ENCODE measurements at places on chromosomes 2 and 18. TPM values are rescaled to one million over a fixed set of nuclear protein-coding genes. Genes with fewer than 3 reads are reported as not detected.

Gene ANTXR1
- total RNA-seq: 33.1 TPM

GRCh38 chr18:5238371-5238976 lies 41.4 kb upstream of the AKAIN1 start:
- peaks cover 17% of the 10 kb centered on the region for H3K36me3 ChIP-seq
- peaks cover 11% of the 10 kb centered on the region for H3K27me3 ChIP-seq
- peak; percentile 3 for DNase-seq
- H3K4me3 ChIP-seq: peak overlapping the region; percentile 89

DNA sequence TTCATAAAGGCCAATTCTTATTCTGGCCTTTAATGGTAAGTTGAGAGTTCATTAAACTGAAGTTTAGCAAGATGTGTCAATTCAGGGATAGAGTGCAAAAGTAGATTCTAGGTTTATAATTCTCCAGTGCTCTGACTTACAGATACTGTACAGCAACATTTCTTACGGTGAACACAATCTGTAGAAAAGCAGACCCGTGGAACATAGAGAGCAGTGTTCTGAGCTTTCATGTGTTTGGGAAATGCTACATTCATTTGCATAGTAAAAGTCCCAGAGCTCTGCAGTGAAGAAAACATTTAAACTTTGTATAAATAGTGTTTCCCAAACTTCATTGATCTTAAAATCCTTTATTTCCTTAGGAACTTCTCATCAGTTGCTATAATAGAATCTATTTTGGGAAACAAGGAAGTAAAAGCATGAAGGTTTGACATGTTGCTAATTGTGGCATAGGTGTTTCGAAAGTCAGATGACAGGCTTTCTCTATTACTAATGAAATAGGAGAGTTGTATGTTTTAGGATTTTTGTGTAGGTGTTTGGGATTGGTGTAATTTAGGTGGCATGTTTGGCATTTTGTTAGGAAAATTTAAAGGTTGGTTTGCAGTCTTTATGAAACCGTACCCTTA lies 138.2 kb downstream of the ASXL3 start:
- no peak for DNase-seq
- no peak overlapping the region for H3K27ac ChIP-seq
- H3K4me1 ChIP-seq: no peaks in the 10 kb centered on the region
- H3K36me3 ChIP-seq: peaks cover 4% of the 10 kb centered on the region
- no peaks in the 10 kb centered on the region for H3K27me3 ChIP-seq
- H3K4me3 ChIP-seq: no peak overlapping the region

- peaks cover 34% of the 10 kb centered on the region for H3K4me1 ChIP-seq
- peaks cover 6% of the 10 kb centered on the region for H3K36me3 ChIP-seq
- no peak overlapping the region for H3K4me3 ChIP-seq
- no peak overlapping the region for H3K27ac ChIP-seq
Measured at GRCh38 chr18:9824474-9824832, 61.3 kb upstream of the TXNDC2 start.

GRCh38 chr2:96485751-96486651 lies 19.2 kb downstream of the NEURL3 start:
- no peaks in the 10 kb centered on the region for H3K36me3 ChIP-seq
- no peaks in the 10 kb centered on the region for H3K27me3 ChIP-seq
- peaks cover 7% of the 10 kb centered on the region for H3K4me1 ChIP-seq
- peak overlapping the region; percentile 21 for H3K27ac ChIP-seq
- peak overlapping the region; percentile 52 for H3K4me3 ChIP-seq
- DNase-seq: peak; percentile 58

- no peaks in the 10 kb centered on the region for H3K27me3 ChIP-seq
- no peaks in the 10 kb centered on the region for H3K36me3 ChIP-seq
- DNase-seq: peak; percentile 89
- peaks cover 11% of the 10 kb centered on the region for H3K4me1 ChIP-seq
- no peak overlapping the region for H3K27ac ChIP-seq
- H3K4me3 ChIP-seq: no peak overlapping the region
Measured at GRCh38 chr2:17441055-17441771, 77.0 kb downstream of the RAD51AP2 start.

DNA sequence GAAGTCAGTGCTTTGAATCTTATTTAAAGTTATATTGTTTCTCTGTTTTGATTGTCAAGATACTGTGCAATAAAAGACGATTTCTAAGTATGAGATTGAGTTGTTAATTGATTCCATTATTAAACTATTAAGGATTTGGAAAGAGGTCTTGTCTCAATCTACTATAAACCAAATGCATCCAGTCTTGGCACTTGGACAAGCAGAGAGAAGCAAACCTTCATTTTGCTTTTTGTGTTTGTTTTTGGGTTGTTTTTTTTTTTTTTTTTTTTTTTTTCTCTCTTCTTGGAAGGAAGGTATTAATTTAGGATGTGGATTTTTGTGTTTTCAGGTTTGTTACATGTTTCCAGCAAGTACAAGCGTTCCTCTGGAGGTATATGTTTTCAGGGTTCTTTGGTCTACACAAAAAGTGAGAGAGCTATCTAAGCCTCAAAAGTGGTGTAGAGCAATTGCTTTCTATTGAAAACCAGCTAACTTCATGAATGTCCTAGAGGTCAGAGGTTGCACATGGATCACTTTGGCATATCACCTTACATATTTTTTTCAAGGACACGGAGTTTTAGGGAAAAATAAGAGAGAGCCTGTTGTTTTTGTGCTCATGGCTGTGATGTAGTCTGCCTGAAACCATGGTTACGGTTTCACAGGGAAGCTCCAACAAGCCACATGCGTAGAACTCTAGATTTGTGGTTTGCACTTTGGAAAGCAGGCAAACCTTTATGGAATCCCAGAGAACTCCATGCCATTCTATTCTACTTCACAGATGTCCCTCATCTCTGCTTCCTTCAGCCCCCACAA lies 1.8 kb downstream of the PRKCE start:
- H3K36me3 ChIP-seq: no peaks in the 10 kb centered on the region
- DNase-seq: no peak
- peak overlapping the region; percentile 22 for H3K27ac ChIP-seq
- no peaks in the 10 kb centered on the region for H3K27me3 ChIP-seq

GRCh38 chr2:80323610-80324009 lies 19.1 kb upstream of the LRRTM1 start:
- peaks cover 5% of the 10 kb centered on the region for H3K4me1 ChIP-seq
- DNase-seq: no peak
- H3K27me3 ChIP-seq: no peaks in the 10 kb centered on the region

Gene CCDC141
- total RNA-seq: not detected

Gene AGXT
- total RNA-seq: not detected

DNA sequence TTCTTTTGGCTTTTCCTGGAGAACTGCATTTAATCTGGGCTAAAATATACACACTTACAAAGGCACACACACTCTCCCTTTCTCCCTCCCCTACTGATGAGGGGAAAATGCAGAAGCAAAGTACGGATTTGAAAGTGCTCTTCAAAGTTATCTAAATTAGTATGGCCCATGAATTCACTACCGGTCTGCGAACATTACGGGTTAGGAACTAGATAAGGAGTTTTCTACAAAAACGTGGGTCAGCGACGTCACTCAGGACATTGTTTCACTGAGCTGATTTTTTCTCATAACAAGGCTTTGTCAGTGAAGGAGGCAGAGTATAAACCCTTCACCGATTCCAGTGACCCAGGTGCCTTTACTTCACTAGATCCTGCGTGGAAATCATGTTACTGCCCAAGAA lies 47.3 kb downstream of the COA5 start:
- no peak overlapping the region for H3K27ac ChIP-seq
- no peaks in the 10 kb centered on the region for H3K4me1 ChIP-seq
- H3K27me3 ChIP-seq: no peaks in the 10 kb centered on the region
- H3K4me3 ChIP-seq: no peak overlapping the region
- H3K36me3 ChIP-seq: peaks cover 12% of the 10 kb centered on the region

DNA sequence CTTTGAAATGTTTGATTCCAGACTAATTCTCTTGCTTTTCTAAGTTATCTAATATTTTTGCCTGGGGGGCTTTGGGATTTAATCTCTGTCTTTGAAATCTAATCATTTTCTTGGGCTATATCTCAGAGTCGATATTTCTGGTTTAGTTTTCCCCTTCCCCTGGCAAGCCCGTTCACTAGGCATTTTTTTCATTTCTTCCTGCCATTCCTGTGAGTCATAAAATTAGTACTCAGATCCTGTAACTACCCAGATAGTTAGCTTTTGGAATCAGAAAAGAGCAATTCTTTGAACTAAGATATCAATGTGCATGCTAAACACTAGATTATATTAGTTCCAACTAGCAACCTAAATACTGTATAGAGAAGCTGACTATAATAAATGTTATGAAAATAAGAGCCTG lies 29.4 kb upstream of the RNF149 start:
- H3K4me3 ChIP-seq: no peak overlapping the region
- H3K36me3 ChIP-seq: no peaks in the 10 kb centered on the region
- no peak overlapping the region for H3K27ac ChIP-seq
- peaks cover 5% of the 10 kb centered on the region for H3K4me1 ChIP-seq

DNA sequence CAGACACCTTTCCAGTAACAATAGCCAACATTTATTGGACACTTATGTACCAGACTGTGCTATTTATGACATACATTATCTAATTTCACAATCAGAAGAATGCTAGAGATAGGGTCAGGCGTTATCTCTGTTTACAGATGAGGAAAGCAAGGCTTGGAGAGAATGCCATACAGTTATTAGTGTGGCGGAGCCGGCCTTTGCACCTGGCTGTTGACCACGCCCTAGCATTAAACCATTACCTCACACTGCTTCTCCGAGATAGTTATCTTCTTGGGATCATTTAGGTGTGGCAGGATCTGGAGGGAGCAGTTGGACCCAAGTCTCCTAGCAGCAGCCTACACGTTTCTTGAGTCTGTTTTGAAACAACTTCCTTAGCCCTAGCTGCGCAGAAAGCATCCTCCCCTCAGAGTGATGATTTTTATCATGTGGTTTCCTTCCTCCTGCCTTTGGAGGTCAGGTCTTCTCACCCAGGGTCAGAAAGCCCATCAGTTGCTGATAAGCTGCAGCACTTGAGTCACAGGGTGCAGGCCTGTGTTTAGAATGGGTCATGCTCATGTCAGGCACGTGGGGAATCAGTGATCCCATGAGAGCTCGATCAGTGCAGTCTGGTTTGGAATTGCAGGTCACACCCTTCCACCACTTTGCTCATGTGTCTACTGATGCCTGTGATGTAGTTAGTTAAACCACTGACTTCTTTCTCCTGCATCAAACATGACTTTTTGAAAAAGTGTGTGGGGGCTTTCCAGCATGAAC lies 118.2 kb downstream of the SPTBN1 start:
- no peak for DNase-seq
- no peak overlapping the region for H3K4me3 ChIP-seq
- peaks cover 86% of the 10 kb centered on the region for H3K4me1 ChIP-seq
- H3K27ac ChIP-seq: peak overlapping the region; percentile 94
- peaks cover 6% of the 10 kb centered on the region for H3K36me3 ChIP-seq

DNA sequence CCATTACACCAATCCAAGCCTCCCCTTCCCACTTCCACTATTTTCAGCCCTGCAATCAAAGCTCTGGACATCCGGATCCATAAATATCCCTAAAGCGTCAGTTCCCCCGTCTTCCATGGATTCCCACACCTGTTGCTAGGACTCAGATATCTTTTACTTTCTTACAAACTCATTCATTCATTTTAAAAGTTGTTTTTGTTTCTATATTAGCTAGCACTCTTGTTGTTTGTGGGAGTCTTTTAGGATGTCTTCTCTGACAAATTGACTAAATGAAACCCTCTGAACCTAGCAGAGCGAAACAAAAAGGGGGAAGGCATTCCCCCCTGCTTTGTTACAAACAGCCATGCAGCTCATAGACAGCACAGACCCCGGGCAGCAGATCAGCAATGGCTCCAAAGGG lies 9.0 kb upstream of the NBAS start:
- DNase-seq: no peak
- peaks cover 5% of the 10 kb centered on the region for H3K36me3 ChIP-seq
- no peak overlapping the region for H3K4me3 ChIP-seq
- H3K4me1 ChIP-seq: no peaks in the 10 kb centered on the region

Gene POTEC
- total RNA-seq: not detected

- peaks cover 12% of the 10 kb centered on the region for H3K4me1 ChIP-seq
- no peak for DNase-seq
- no peak overlapping the region for H3K27ac ChIP-seq
- H3K27me3 ChIP-seq: no peaks in the 10 kb centered on the region
Measured at GRCh38 chr2:153388246-153388645, 90.3 kb downstream of the RPRM start.

DNA sequence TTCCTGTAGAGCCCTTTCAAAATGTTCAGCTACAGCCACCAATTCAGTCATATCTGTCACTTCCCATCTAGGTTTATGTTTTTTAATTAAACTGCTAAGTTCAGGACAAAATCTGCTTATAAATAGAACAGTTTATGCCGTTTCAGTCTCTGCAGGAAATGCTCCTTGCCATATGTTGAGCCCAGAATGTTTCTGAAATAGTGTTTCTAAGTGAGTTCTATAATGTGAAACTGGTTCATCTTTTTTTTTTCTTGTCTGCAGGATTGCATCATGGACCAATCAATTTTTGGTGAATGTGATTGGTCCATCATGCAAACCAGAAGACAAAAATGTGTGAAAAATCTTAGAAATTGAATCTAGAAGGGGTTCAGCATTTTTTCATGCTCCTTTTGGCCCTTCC lies 30.2 kb upstream of the RHOB start:
- H3K4me1 ChIP-seq: peaks cover 22% of the 10 kb centered on the region
- H3K27me3 ChIP-seq: no peaks in the 10 kb centered on the region
- H3K27ac ChIP-seq: no peak overlapping the region
- no peak overlapping the region for H3K4me3 ChIP-seq

Gene CABLES1
- total RNA-seq: 3.2 TPM

DNA sequence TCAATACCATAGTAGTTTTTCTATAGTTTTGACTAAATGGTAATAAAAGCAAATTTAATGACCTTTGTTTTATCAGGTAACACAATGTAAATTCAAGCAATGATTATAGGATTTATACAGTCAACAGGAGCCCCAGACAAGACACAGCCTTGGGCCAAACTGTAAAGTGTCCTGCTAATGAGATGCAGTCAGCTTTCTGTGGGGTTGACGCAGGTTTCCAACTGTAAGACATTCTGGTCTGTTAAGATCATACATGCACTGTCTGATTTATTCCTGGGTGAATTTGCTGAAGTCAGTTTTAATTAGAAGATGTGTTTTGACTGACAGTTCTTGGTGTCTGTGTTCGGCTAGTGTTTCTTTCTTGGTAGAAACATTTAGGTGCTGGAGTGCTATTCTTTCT lies 180.3 kb downstream of the SNTG2 start:
- no peaks in the 10 kb centered on the region for H3K27me3 ChIP-seq
- DNase-seq: no peak
- H3K4me1 ChIP-seq: peaks cover 7% of the 10 kb centered on the region
- H3K36me3 ChIP-seq: no peaks in the 10 kb centered on the region
- no peak overlapping the region for H3K4me3 ChIP-seq
- H3K27ac ChIP-seq: no peak overlapping the region

GRCh38 chr2:27615316-27615715 lies 13.5 kb downstream of the CCDC121 start:
- no peak for DNase-seq
- no peak overlapping the region for H3K27ac ChIP-seq
- H3K4me3 ChIP-seq: no peak overlapping the region
- H3K4me1 ChIP-seq: no peaks in the 10 kb centered on the region
- no peaks in the 10 kb centered on the region for H3K27me3 ChIP-seq
- H3K36me3 ChIP-seq: peaks cover 54% of the 10 kb centered on the region

- H3K4me1 ChIP-seq: peaks cover 7% of the 10 kb centered on the region
- DNase-seq: no peak
- H3K4me3 ChIP-seq: peak overlapping the region; percentile 100
- peaks cover 23% of the 10 kb centered on the region for H3K36me3 ChIP-seq
- peak overlapping the region; percentile 99 for H3K27ac ChIP-seq
- H3K27me3 ChIP-seq: no peaks in the 10 kb centered on the region
Measured at GRCh38 chr2:175166216-175166824, 1.7 kb downstream of the ATF2 start.

Gene SLC9A2
- 0.09 TPM for total RNA-seq

All from MCF 10A (cell line).